ENCODE measurements at places on chromosomes 1 and 21. TPM values are rescaled to one million over a fixed set of nuclear protein-coding genes. Genes with fewer than 3 reads are reported as not detected.

DNA sequence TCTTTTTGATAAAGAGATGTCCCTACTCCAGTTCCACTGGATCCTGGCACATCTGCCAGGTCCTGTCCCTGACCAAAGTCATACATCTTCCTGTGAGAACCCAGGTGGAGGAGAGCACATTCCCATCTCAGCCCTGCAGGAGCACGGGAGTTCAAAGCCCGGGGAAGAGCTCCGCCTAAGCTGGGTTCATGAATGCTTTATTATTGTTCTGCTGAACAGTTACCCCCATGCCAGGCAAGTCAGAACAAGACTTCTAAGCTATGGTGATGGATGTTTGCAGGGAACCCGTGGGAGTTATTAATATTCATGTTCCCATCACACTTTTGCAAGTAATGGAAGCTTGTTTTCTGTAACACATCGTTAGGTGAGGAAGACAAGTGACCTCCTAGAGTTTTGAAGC is 62.9 kb downstream of the SEC16B start:
- DNase-seq, result peak; percentile 71

The PAQR6 gene
- total RNA-seq, result 1.2 TPM

The FAM78B gene
- total RNA-seq, result 0.07 TPM

DNA sequence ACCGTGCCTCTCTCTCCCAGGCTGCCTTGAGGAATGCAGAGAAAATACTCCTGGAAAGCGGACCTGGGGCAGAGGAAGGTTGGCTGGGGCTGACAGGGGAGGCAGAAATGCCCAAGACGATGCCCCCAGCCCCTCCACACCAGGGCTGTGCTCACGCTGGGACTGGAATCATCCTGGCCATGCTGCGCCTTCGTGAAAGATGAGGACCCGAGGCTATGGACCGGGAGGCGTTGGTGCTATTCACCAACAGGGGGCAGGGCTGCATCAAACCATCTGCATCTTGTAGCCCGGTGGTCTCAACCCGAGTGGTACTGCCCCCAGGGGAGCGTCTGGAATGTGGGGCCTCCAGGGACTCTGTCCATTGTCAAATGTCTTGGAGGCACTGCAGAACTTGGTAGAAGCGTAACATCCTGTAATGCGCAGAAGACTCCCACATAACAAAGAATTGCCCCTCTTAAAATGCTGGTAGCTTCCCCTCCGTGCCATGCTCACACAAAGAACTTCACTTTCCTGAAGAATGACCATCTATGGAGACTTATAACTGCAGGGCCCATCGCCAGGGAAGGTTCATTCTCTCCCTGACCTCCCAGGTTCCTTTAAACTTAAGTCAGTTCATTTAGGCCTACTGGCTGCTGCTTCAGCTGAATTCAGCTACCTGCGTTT is 251.2 kb downstream of the RRAGC start:
- DNase-seq, result no peak

All from foreskin keratinocyte (primary cell).